ENCODE measurements at places on chromosomes 11 and 22. TPM values are rescaled to one million over a fixed set of nuclear protein-coding genes. Genes with fewer than 3 reads are reported as not detected.

Gene MYEOV
- total RNA-seq: not detected

Gene ANKRD13D
- 18.6 TPM for total RNA-seq

Gene CXCR5
- total RNA-seq: not detected

Gene MPPED1
- not detected for total RNA-seq

Gene FXYD2
- not detected for total RNA-seq

Gene DCDC1
- total RNA-seq: 0.73 TPM

Gene EIF1AD
- total RNA-seq: 41.3 TPM

Gene WNT7B
- total RNA-seq: not detected

Gene RIBC2
- not detected for total RNA-seq

Gene DDI1
- total RNA-seq: not detected

Gene IGF2
- 330 TPM for total RNA-seq

Gene POTEH
- total RNA-seq: not detected

Gene SYCE3
- total RNA-seq: not detected

Gene SAC3D1
- 32.5 TPM for total RNA-seq

Gene TMEM191B
- 3.1 TPM for total RNA-seq

Gene DEAF1
- total RNA-seq: 22.5 TPM

Gene CKAP5
- total RNA-seq: 63.8 TPM

Gene SYT8
- total RNA-seq: 2.8 TPM

Gene PRDM11
- total RNA-seq: 6.3 TPM

Gene GATD1
- total RNA-seq: 34.5 TPM

Gene CCDC89
- 3.5 TPM for total RNA-seq

Gene VSTM5
- total RNA-seq: not detected

Gene ZBTB16
- 0.53 TPM for total RNA-seq

Gene MCAM
- 57.3 TPM for total RNA-seq

Gene CCDC81
- not detected for total RNA-seq

Gene ACRV1
- not detected for total RNA-seq

Gene SLC15A3
- total RNA-seq: 17.0 TPM

Gene GGTLC3
- not detected for total RNA-seq

Gene H19
- 10,998 TPM for total RNA-seq

Gene SPON1
- not detected for total RNA-seq

Gene FDX1
- total RNA-seq: 13.0 TPM

Gene OR8U1
- total RNA-seq: not detected

Gene GAL3ST1
- total RNA-seq: not detected

Gene DEFB131B
- total RNA-seq: not detected

Gene FGF4
- not detected for total RNA-seq

Gene OR6A2
- not detected for total RNA-seq

Gene SGSM1
- not detected for total RNA-seq

Gene PATE2
- total RNA-seq: not detected

Gene HBG1
- total RNA-seq: not detected

Gene TSPAN4
- 63.9 TPM for total RNA-seq

Gene ZNF214
- total RNA-seq: 1.9 TPM

Gene KDM4D
- 0.88 TPM for total RNA-seq

Gene EXPH5
- total RNA-seq: 1.5 TPM

Gene RAB38
- 0.40 TPM for total RNA-seq

Gene IL17RA
- 5.9 TPM for total RNA-seq

Gene FUT4
- total RNA-seq: 4.0 TPM

Gene ELF5
- total RNA-seq: not detected

Gene C11orf98
- 40.7 TPM for total RNA-seq

Gene DGCR6
- 2.3 TPM for total RNA-seq

Gene LGR4
- total RNA-seq: 17.3 TPM

Gene RFPL1
- total RNA-seq: not detected

Gene CBLIF
- not detected for total RNA-seq

Gene TCF20
- total RNA-seq: 10.9 TPM

Gene OR2AG2
- not detected for total RNA-seq

Gene CELSR1
- total RNA-seq: 1.3 TPM

Gene MRGPRE
- not detected for total RNA-seq

Gene PANX2
- total RNA-seq: 0.26 TPM

Measured in myocyte (in vitro differentiated cells).